Mesothelial cell of epicardium (in vitro differentiated cells): ENCODE measurements at places on chromosomes 16 and 17.

DNA sequence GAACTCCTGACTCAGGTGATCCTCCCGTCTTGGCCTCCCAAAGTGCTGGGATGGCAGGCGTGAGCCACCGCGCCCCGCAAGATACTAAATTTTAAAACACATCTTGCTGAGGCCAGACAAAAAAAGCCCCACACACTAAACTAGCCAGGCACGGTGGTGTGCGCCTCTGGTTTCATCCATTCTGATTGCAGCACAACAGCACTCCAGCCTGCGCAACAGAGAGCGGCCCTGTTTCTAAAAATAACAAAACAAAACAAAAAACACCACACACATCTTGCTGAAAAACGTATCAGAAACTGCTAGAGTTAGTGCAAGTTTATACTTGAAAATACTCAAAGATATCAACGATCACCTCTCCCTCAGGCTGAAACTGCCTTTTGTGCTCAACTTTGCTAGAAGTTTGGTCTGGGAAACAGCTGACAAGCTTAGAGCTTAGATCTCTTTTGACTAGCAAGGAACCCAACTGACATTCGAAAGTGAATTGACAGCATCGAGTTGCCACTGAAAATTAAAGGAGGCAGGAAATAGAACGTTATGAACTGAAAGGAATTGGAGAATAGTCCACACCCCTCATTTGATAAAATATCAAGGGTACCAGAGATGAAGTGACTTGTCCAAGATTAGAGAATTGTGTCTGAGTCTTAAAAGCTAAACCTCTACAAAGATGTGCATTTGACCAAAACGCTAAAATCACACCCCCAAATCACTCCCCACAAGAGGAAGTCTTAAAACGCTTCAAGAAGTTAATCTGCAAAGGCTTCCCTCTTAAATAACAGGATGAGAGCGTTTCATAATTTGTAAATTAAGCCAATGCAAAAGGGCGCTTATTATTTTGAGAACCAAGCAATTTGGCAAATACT, 908 bp downstream of the COG4 start:
- no peak for DNase-seq

GRCh38 chr16:86244936-86245335, 265.4 kb upstream of the FOXF1 start:
- no peak for DNase-seq

- no peak for DNase-seq
Observed at GRCh38 chr16:89367538-89367915, 122.8 kb downstream of the ANKRD11 start.

- DNase-seq: no peak
Observed at GRCh38 chr17:7538891-7539545, 9.8 kb upstream of the TNFSF12 start.

DNA sequence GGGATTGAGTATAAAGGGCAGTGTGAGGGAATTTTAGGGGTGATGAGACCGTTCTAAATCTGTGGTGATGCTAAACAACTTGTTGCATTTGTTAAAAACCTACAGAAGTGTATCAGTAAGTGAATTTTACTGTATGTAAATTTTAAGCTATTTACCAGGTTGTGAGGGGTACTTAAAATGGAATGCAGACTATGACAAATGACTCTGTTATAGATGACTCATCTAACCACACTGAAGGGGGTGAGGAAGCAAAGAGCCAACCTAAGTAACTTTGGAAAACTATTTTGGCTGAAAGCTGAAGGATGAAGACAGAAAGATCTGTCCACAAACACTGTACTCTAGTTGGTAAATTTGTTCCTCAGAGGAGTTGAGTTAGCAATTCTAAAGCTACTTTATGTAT, 5.3 kb upstream of the MKS1 start:
- no peak for DNase-seq

- no peak for DNase-seq
Observed at GRCh38 chr17:45086865-45087503, 25.9 kb downstream of the NMT1 start.

GRCh38 chr16:77250400-77250799, 51.2 kb downstream of the SYCE1L start:
- no peak for DNase-seq

- no peak for DNase-seq
Observed at GRCh38 chr16:2091547-2092255, 43.9 kb downstream of the TSC2 start.

DNA sequence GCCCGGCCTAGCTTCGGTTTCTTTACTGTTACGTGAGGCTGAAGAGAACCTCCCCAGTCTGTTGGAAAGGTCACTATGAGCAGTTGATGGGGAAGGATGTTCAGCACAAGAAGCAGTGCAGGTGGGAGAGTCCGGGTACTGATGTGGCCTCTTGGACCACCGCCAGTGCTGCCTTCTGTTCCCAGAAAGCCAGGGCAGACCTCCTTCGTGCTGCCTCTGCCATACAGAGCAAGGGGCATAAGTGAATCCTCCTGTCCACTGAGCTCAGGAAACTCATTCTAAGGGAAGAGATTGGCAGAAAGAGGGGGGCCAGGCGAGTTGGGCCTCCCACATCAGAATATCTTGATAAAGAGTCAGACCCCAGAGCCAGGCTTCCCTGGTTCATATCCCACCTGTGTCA, 3.7 kb downstream of the PPP4C start:
- DNase-seq: no peak
